ENCODE measurements at places on chromosomes 3 and 15.

DNA sequence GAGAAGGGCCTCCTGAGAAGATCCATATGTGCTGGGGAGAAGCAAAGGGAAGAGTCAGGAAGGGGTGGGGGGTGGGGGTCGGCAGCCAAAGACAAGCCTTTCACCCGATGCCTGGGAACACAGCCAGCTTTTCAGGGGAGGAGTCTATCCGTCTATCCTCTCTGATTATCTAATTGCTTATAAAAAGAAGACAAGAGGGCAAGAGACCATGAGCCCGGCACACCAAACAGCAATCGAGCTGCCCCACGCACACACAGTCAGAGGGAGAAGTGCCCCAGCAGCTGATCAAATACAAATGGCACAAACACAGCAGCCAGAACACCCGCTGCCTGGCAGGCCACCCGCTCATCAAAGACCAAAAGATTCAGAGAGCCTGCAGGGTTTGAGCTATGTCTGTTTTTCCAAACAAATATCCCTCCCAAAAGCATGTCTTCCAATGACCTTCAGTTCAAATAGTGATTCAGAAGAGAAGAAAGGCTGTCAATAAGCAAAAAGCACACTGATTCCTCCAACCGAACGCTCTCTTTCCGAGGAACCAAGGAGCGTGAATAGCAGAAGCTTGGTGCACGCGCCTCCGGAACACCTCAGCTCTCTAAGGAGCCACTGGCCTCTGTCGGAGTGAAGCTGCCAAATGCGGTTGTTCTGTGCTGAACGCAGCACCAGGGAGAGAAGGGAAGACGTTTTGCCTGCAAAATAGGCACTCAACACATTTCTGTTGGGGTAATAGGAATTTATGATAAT, 419.2 kb downstream of the OCA2 start:
- DNase-seq = no peak

GRCh38 chr3:40494698-40495097, 11.1 kb upstream of the ZNF620 start:
- DNase-seq = no peak

DNA sequence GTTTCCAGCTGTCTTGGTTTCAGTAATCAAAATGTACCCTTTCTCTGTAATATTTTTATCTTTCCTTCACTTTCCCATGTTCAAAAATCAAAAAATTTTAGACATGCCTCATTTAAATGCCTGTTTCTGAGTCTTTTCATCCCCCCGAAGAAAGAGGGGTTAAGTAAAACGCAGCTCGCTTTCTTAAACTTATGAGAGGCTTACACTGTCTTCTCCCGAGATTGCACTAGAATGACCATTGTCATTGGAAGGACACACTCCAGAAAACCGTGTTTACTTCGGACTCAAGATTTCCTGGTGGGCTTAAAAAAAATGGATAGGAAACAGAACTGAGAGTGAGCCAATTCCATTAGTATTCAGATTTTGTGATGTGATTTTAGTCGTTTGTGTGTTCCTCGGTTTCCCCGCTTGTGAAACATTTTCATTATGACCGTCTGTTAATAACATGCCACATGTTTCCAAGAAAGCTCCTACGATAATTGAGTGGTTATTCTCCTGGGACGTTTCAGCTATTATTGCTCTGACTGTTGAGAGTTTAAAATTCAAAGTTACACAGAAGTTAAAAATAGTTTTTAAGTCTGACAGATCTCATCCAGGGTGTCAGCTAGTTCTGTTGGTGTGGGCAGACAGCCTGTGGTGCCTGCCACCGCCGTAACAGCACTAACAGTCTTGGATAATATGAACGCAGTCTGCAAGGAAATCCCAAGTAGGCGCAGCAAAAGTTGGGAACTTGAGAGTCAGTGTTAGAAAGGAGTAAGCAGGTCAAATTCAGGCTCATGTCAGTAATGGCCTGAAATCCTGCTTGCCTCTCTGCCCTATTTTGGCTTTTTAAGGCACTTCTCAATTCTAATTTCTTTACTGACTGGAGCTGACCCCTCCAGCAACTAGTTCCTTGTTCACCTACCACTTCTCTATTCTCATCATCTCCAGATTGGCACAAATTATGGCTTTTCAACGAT, 1.5 kb downstream of the CRYBG3 start:
- no peak for DNase-seq

- no peak for DNase-seq
These were observed 147.4 kb upstream of the RORA start for GRCh38 chr15:61376516-61376915.

GRCh38 chr15:54304321-54304720, 326.1 kb downstream of the UNC13C start:
- no peak for DNase-seq

- DNase-seq = no peak
These were observed 4.3 kb downstream of the TMPRSS7 start for GRCh38 chr3:112038863-112039262.

GRCh38 chr3:106829206-106829605, 548.0 kb upstream of the CCDC54 start:
- DNase-seq = no peak

DNA sequence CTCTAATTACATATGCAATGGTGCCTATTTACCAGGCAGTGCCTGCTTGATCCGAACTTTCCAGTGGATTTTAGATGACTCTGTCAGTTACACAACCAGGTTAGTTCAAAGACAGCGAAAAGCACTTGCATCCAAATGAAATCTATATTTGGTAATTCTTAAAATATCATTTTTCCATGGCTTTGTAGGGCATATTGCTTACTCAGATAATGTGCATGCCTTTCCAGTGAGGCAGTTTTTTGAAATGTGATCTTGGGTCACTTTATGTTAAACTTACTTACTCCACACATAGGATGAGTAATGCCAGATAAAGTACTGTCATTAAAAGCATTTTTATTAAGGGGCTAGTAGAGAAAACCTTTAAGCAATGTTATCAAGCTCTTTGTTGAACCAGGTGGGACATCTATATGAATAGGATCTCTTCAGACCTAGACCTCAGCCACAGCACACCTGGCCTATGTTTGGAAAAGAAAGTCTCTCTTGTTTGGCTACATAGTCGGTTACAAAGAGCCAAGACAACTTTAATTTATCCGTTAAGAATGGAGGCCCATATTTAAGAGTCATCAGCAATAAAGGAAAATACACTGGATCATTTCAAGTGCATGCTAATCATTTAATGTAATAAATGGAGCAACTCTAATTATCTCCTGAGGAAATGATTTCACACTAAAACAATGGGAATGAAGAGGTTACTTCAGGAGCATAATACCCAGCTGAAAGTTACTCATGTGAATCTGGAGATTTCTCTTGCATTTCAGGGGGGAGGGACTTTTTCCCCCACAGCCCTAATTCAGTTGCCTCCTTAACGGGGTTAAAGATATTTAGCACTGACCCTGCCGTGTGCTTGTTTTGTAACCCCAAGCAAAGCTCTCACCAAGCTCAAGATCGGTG, 56.3 kb upstream of the TMCO5A start:
- DNase-seq = no peak

DNA sequence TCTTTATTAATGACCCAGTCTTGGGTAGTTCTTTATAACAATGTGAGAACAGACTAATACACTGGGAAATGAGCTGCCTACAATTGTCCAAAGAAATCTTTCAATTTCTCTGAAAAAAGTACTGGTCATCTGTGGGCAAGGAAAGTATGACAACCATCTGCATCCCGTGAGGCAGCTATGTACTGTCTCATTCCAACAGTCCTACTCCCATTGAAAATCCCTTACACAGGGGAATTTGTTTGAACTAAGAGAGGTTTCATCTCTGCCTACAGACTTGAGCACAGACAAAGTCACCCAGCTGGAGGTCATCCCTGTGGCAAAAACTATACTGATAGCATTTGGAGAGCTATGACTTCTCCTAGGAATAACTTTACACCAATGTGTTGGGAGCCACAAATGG, 27.1 kb downstream of the SHC4 start:
- DNase-seq = no peak

DNA sequence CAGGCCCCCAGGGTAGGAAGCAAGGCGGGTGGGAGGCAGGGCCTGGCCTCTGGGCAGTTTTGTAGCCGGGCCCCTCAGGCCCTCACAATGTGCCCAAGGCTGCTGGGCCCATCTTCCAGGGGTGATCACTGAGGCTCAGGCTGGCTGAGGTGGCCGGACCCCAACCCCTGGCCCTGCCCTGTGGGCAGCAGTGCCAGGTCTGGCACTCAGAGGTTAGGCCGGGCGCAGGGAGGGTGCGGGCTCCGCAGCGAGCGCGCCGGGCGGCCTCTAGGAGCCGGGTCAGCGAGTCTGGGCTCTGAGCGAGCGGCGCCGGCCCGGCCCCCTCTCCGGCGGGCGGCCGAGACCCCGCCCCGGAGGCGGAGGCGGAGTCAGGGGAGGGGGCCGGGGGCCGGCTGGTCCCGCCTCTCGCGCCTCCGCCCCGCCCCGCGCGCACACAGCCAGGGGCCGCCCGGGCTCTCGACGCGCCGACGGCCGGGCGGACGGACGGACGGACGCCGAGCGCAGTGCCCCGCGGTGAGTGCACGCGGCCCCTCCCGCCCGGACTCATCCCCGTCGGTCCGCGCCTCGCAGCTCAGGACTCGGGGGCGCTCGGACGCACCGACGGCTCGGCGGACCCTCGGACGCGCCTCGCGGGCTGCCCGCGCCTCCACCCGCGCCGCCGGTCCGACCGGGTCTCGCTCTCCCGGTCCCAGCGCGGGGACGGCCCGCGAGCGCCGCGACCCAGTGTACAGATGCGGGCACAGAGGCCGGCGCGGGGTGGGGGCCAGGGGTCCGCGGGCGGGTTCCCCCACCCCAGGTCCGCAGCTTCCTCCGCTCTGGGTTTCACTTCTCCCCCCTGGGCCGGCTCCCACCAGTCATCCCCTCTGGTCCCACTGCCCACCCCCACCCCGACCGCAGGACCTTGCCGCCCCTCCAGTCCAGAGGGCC, at the start of gene FBLN2:
FBLN2 (plus strand) TSS at position 430 of the 927 bp plus-strand sequence. CDS start 21,231 bp downstream, outside the sequence.
- DNase-seq = no peak

DNA sequence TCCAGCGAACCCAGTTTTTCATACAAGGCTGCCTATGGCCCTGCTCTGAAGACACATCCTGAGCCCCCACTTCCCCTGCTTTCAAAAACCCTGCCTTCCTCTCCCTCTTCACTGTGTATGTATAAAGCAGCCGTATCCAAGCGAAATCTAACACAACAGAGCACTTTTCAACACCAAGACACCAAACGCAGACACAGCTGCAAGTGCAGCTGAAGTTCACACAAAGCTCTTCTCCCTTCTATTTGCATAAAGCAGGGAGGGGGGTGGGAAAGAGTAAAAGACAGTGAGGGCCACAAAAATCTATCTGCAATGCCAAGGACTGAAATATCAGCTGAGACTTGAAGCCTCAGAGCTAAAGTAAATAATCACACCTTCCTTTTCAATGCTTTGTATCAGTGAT, 35.1 kb upstream of the CSPG5 start:
- DNase-seq = no peak

DNA sequence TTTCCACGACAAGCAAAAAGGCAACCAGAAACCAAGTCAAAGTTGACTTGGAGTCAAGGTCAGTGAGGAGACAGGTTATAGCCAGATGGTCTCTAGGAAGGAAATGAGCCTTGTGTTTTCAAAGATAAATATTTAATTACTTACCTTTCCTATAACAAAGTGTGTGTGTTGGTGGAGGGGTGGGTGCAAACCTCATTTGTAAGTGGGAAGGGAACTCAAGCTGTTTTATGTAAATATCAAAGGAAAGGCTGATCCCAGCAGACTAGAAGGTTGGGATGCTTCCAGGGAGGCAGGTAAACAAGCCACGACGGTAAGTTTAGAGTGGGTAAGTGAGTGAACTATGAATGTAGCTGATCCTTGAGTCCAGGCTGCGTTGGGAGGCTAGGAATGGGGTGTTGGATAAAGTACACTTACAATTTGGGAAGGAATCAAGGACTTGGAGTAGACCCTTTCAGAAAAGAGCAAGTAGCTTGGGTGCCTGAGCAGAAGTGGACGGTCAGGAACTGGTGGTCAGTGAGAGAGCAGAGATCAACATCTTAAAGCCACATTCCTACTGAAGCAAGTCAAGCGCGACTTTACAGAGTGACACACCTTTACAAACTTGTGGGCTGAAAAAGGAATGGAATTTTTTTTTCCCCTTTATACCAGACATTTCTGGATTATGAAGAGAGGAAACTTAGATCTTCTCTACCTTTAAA, 82.0 kb upstream of the TBL1XR1 start:
- DNase-seq = peak; percentile 51

GRCh38 chr3:48696601-48697000, 10.9 kb upstream of the NCKIPSD start:
- DNase-seq = no peak

- peak; percentile 82 for DNase-seq
These were observed 155.5 kb downstream of the PLD1 start for GRCh38 chr3:171654809-171655208.

DNA sequence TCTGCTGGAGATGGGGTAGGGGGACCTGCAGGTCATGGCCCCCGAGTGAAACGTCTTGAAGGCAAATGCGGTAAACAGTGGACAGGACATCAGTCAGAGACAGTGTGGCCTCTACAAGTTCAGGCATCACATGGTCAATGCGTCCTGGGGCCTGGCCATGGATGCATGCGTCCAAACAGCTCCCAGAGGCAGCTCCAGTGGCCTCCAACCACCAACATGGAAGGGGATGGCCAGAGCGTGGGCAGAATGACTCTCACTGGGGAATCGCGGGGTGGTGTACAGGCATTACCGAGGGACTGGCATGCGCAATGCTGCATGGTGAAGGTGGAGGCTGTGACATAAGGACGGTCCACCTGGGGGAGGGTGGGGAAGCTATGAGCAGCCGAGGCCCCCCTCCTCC, 35.6 kb upstream of the IQSEC1 start:
- DNase-seq = no peak

DNA sequence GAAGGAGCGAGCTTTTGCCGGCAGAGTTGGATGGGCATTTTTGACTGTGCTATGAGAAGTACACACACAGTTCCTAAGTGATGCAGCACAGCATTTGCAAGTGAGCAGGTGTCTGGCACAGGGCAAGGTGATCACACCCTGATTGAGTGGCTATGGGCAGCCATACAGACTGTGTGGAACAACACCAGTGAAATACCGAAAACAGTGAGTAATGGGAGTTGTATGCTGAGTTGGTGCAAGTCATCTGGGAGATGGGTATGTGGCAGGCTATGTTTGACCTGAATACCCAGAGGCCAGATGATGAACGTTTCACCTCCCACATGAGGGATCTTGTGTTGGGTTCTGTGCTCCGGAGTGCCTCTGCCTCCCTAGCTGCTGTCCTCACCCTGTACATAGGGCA, 53.5 kb upstream of the TIPARP start:
- DNase-seq = no peak

DNA sequence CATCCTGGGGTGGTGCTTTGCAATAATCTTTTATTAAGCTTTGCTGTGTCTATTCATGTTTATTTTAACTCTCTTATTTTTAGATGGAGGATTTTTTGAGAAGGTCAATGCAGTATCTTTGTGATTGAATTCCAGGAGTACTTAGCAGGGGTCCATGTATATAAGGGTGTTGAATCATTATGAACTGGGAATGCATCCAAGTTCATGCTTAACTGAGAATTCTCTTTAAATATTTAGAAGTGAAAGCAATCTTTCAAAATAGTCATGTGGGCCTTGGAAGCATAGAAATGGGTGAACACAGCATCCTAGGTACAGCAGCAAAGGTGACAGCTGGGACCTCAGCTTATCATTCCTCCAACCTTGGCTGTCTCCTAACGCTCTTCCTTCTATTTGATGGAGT, 27.3 kb downstream of the SPTSSB start:
- no peak for DNase-seq
